Lung (tissue), 17 donors: ENCODE measurements at places on chromosomes 12 and 14. TPM values are rescaled to one million over a fixed set of nuclear protein-coding genes. Genes with fewer than 3 reads are reported as not detected.

Gene SOCS2
- polyA plus RNA-seq: 45.1 TPM

- DNase-seq: no peak
- no peak overlapping the region for H3K27ac ChIP-seq
- no peaks in the 10 kb centered on the region for H3K27me3 ChIP-seq
- no peak overlapping the region for H3K4me3 ChIP-seq
- no peaks in the 10 kb centered on the region for H3K4me1 ChIP-seq
- H3K36me3 ChIP-seq: no peaks in the 10 kb centered on the region
Observed at GRCh38 chr12:28824849-28825248, 324.2 kb upstream of the FAR2 start.

Gene STON2
- 3.1 TPM for polyA plus RNA-seq

Gene KRT2
- polyA plus RNA-seq: 0.03 TPM

Gene HOXC4
- 0.18 TPM for polyA plus RNA-seq

DNA sequence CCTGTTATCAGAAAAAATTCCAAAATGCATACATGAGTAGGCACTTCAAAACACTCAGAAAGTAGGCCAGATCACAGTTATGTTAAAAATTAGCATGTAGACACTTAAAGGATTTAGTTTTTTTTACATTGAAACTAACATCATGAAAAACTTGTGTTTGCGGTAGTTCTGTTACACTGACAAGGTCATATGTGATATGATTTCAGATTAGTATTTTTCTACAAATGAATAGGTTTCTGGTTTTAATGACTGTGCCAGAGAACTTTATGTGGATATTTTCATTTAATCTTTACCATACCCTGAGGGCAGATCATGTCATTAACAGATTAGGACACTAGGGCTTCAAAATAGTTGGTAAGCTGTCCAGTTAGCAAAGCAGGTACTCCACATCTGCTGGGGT is 20.7 kb downstream of the YARS2 start:
- H3K4me1 ChIP-seq: no peaks in the 10 kb centered on the region
- no peak overlapping the region for H3K27ac ChIP-seq
- DNase-seq: no peak
- H3K36me3 ChIP-seq: peaks cover 12% of the 10 kb centered on the region
- H3K27me3 ChIP-seq: no peaks in the 10 kb centered on the region

DNA sequence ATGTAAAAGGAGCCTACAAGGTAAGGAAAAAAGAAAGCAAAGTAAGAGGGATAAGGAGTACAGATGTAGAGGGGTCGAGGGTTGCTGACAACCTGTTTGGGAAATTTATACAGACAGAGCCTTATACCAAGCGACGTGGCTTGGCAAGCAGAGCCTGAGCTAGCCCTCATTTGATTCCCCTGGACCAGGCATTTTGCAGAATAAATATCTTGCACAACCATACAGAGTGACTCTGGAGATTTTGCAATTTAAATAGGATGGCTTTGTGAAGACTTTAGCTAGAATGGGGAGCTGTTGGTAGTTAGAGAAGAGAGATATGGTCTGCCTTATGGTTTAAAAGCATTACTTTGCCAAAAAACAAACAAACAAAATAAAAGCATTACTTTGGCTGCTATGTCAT is 11.1 kb upstream of the ANO6 start:
- DNase-seq: no peak
- H3K4me3 ChIP-seq: no peak overlapping the region
- H3K36me3 ChIP-seq: no peaks in the 10 kb centered on the region
- H3K27ac ChIP-seq: no peak overlapping the region
- H3K4me1 ChIP-seq: no peaks in the 10 kb centered on the region

- H3K4me1 ChIP-seq: no peaks in the 10 kb centered on the region
- H3K27me3 ChIP-seq: no peaks in the 10 kb centered on the region
- H3K36me3 ChIP-seq: no peaks in the 10 kb centered on the region
- no peak overlapping the region for H3K4me3 ChIP-seq
- no peak overlapping the region for H3K27ac ChIP-seq
Observed at GRCh38 chr14:92951912-92952471, 29.0 kb downstream of the CHGA start.

- no peaks in the 10 kb centered on the region for H3K36me3 ChIP-seq
- no peak overlapping the region for H3K4me3 ChIP-seq
- no peak for DNase-seq
- H3K27me3 ChIP-seq: no peaks in the 10 kb centered on the region
- no peak overlapping the region for H3K27ac ChIP-seq
Observed at GRCh38 chr14:62602712-62603111, 442.5 kb downstream of the KCNH5 start.

Gene LYZ
- polyA plus RNA-seq: 178 TPM

- H3K36me3 ChIP-seq: no peaks in the 10 kb centered on the region
- H3K4me1 ChIP-seq: no peaks in the 10 kb centered on the region
- H3K4me3 ChIP-seq: no peak overlapping the region
- no peaks in the 10 kb centered on the region for H3K27me3 ChIP-seq
- DNase-seq: no peak
Observed at GRCh38 chr12:91094957-91095356, 16.3 kb downstream of the LUM start.

Gene SYNDIG1L
- 0.39 TPM for polyA plus RNA-seq

Gene RPS6KL1
- 6.3 TPM for polyA plus RNA-seq

- H3K36me3 ChIP-seq: no peaks in the 10 kb centered on the region
- no peak overlapping the region for H3K27ac ChIP-seq
- H3K27me3 ChIP-seq: no peaks in the 10 kb centered on the region
Observed at GRCh38 chr12:26854031-26854390, 21.0 kb upstream of the ITPR2 start.

DNA sequence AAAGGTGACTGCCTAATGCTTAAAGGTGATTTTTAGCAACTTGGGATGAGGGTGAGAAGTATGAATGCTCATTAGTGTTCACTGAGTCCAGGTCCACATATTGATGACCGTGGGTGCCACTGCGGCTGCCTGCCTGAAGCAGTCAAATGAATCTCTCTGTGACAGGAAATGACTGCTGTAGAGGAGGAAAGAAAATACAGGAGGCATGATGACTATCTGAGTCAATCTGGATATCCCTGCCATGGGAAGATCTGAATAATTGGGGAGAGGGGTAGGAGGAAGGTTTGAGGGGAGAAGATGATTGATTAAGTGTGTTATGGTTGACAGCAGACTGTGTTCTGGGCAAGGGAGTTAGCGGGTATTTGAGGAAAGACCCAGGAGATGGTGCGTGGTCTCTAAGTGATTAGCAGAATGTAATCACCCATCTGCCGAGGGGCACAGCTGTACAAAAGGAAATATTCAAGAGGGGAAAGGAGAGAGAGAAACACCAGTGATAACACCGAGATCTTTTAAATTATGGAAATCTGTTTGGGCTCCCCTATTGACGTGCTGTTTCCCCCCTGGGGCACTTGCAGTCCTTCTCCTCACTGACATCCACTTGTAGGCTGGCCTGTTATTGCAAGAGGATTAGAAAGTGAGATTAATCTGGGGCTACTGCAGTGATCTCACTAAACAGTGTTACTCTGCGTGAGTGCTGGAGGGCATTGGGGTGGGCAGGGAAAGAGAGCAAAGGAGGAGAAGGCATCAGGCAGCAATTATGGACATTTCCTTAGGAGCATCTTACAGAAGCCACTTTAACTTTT is 97.7 kb downstream of the AKAP6 start:
- H3K4me1 ChIP-seq: no peaks in the 10 kb centered on the region
- H3K4me3 ChIP-seq: no peak overlapping the region
- peak overlapping the region; percentile 83 for H3K27ac ChIP-seq
- no peak for DNase-seq

DNA sequence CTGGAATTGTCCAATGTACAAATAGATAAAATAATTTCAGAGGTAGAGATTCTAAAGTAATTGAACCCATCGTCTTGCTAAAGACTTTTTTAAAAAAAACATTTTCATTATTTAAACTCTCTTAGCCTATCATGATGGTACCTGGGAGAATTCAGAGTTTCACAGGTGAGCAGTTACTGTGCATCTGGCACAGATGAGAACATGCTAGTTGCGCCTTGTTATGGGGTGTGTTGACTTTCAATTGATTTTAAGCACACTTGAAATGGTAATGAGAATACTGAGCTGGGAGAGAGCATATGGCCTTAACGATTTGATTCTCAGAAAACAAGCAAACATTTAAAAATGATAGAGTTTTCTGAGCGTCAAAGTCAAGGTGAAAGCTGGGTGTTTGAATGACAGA is 66.6 kb downstream of the FLRT2 start:
- H3K27me3 ChIP-seq: no peaks in the 10 kb centered on the region
- no peak overlapping the region for H3K27ac ChIP-seq
- no peaks in the 10 kb centered on the region for H3K36me3 ChIP-seq
- no peak for DNase-seq
- no peak overlapping the region for H3K4me3 ChIP-seq
- no peaks in the 10 kb centered on the region for H3K4me1 ChIP-seq
